ENCODE measurements at places on chromosomes 7 and 10.

DNA sequence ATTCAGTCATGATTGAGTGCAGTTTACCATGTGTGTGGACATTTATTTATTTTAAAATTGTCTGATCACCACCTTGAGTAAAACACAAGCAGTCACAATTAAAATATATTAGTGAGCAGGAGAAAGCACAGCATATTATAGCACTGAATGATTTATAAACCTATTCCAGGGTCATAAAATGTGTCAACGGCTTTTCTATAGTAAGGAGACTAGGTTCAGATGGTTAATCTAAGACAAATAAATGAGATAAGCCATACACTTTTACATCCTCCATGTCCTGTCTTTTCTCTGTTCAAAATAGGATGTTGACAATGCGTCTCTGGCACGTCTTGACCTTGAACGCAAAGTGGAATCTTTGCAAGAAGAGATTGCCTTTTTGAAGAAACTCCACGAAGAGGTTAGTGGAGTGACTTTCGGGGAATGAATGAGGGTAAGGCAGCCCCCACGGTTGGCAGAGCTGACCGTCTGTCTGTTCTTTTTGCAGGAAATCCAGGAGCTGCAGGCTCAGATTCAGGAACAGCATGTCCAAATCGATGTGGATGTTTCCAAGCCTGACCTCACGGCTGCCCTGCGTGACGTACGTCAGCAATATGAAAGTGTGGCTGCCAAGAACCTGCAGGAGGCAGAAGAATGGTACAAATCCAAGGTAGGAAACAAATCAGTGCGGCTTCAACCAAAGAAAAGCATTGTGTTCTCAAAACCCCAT is 5.4 kb downstream of the VIM start:
- no peak for DNase-seq

DNA sequence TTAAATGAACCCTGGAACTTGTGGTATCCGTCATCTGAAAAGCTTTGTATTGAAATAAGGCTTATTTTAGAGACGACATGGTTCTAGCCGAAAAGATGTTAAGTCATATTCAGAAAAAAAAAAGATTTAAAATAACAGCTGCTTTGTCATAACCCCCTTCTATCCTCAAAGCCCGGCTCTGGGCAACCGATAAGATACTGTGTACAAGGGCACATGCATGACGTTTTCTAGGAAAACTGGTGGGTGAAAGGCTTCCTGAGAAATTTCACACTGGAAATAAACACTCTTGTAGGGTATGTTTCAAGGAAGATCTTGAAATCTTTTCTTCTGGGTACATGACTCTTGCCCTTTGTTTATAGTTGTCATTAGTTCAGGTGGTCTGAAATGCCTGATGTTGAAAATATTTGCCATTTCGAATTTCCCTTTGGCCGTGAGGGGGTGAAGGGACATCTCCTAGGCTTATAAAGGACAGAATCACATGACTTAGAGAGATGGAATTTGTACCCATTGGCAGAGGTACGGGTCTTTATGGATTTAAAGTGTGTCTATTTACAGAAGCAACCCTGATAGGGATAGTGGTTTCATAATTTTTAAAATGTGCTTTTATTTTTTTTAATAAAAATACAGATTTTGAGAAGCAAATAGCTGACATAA is 232.5 kb downstream of the PTEN start:
- no peak for DNase-seq

GRCh38 chr7:26101361-26102151 is 50.4 kb upstream of the NFE2L3 start:
- DNase-seq = peak; percentile 47

DNA sequence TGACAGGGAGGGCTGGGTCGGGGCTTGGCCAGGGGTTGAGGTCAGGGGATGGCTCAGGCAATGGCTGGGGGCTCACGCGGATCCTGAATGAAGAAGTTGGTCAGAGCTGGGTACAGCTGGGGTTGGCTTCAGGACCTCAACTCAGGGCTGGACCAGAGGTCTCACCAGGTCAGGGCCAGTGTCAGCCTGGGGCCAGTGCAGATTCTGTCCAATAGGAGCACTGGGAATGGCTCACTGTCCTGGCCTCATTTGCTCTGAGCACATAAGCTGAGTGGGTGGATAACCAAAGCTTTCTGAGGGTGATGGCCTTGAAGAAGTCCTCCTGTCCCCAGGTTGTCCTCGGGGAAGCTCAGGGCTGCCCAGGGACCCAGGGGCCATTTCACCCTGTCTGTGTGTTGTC is 54.9 kb upstream of the PCBD1 start:
- DNase-seq = no peak

- no peak for DNase-seq
Measured at GRCh38 chr7:110944448-110944847, 146.5 kb upstream of the LRRN3 start.

DNA sequence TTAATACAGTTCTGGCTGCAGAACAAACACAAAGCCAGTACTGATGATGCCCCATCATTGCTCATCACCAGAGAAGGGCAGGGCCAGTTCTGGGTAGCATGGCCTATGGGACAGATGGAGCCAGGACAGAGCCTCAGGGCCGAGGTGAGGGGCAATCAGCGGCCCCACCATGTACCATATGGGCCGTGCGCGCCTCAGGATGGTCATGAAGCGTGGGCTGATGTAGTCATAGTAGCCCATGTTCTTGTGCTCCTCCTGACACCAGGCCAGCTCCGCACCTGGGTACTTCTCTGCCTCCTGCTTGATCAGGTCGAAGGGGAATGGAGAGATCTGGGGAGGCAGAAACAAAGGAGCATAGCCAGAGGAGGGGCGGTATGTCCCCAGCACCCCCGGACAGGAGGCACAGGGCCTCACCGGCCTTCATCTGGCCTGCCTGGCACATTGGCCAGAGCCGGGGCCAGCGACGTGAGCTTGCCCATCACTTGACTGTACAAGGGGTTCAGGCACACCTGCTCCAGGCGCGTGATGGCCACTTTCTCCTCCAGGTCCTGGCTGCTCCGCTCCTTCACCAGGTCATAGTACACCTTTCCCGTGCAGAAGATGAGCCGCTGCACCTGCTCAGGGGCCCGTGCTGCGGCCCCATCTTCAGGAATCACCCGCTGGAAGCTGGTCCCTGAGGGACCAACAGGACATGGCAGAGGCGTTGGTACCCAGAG is 26.1 kb downstream of the OGDHL start:
- DNase-seq = no peak

DNA sequence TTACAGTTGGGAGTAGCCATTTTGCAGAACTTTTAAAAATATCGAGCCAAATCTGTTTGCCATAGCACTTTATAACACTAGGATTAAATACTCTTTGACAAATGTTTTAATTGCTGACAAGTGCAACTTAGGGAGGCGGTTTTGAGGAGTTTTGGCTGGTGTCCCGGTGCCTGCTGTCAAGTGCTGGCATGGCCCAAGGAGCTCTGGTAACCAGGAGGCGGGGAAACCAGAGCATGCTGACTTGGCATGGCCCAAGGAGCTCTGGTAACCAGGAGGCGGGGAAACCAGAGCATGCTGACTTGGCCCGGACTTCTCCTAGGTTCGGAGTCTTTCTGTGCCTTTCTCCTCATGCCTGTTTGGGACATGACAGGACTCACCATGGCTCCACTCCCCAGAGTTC is 30.8 kb upstream of the ZNF32 start:
- no peak for DNase-seq

- DNase-seq = no peak
Measured at GRCh38 chr7:129055294-129055816, 444 bp upstream of the TNPO3 start.

DNA sequence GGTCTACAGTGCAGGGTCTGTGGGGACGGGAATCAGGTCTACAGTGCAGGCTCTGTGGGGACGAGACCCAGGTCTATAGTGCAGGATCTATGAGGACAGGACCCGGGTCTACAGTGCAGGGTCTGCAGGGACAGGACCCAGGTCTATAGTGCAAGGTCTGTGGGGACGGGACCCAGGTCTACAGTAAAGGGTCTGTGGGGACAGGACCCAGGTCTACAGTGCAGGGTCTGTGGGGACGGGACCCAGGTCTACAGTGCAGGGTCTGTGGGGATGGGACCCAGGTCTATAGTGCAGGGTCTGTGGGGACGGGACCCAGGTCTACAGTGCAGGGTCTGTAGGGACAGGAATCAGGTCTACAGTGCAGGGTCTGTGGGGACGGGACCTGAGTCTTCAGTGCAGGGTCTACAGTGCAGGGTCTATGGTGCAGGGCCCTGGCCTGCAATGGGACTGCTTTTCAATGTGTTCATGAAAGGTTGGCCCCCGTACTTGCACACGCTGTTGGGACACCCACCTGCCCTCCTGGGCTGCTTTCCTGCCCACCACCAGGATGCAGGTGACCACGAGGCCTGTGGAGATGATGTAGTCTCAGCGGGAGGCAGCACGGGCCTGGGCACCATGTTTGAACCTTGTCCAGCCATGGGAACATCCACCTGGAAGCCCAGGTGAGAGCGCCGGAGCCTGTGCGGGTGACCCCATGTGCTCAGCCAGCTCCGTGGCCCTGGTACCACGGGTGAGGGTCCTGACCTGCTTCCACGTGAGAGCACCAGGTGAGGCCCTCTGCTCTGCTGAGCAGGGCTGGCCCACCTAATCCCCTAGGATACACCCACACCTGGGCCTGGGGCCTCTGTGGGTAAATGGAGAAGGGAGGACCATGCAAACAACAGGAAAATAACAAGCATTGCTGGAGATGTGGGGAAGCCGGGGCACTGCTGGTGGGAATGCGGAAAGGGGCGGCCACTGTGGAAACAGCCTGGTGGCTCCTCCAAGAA is 91.4 kb upstream of the DIP2C start:
- no peak for DNase-seq

- no peak for DNase-seq
Measured at GRCh38 chr7:132112657-132113056, 463.6 kb downstream of the PLXNA4 start.

GRCh38 chr7:132782777-132783640 is 206.7 kb upstream of the PLXNA4 start:
- DNase-seq = no peak

Data from germinal center (tissue), 1 donor.